ENCODE measurements at places on chromosomes 4 and X.

GRCh38 chr4:52376132-52376704, 282.9 kb downstream of the USP46 start:
- no peak for DNase-seq

- no peak for DNase-seq
Measured at GRCh38 chr4:76723373-76723772, 174.6 kb downstream of the SOWAHB start.

- no peak for DNase-seq
Measured at GRCh38 chrX:1600406-1601050, 9.1 kb downstream of the AKAP17A start.

- DNase-seq = peak; percentile 35
Measured at GRCh38 chrX:70755850-70756249, 152.7 kb downstream of the TEX11 start.

GRCh38 chr4:38751341-38752010, 31.3 kb downstream of the TLR10 start:
- no peak for DNase-seq

DNA sequence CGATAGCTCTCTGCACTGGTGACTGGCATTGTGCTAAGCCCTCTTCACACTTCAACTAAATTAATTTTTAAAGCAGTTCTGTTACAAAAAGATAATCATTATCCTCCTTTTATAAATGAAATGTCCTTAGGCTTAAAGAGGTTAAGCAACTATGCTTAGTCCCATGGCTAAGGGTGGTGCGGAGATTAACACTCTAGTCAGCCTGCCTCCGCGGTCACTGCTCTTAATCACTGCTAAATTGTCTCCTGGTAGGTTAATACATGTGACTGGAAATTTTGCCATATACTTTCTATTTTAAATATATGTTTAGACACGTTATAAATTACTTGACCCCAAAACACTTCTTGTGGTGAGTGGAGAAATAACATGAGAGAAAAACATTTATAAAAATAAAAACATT, 473.7 kb downstream of the CENPC start:
- no peak for DNase-seq

DNA sequence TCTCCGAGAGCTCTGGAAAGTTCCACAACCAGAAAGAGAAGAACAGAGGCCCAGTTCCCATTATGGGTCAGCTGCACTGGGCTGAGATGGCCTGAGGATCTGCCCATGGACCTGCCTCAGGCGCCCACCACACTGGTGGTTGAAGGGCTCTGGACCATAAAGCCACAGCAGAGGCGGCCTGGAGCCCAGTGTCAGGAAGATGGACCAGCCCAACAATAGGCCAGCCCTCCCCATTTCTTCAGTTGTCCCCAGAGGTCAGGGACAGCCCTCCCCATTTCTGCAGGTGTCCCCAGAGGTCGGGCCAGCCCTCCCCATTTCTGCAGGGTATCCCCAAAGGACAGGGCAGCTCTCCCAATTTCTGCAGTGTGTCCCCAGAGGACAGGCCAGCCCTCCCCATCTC, 37.2 kb upstream of the C4orf50 start:
- no peak for DNase-seq

- no peak for DNase-seq
Measured at GRCh38 chr4:153497988-153498967, 32.1 kb downstream of the TMEM131L start.

GRCh38 chr4:138963412-138963811, 52.2 kb upstream of the NOCT start:
- no peak for DNase-seq

GRCh38 chrX:76428243-76429130, 977 bp downstream of the MAGEE1 start:
- peak; percentile 3 for DNase-seq

- no peak for DNase-seq
Measured at GRCh38 chrX:9370893-9371292, 94.0 kb upstream of the TBL1X start.

DNA sequence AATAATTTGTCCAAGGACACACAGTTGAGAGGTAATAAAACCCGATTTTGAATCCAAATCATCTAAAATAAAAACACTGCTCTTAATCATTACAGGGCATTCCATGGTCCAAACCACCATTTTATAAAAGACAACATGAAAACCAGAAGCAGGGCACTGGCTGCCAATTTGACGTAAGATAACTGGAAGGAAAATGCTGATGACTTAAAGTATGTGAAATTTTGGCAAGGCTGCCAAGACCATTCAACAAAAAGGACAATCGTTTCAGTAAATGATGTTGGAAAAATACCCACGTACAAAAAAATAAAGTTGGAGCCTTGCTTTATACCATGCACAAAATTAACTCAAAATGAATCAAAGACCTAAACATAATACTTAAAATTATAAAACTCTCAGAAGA, 344.4 kb downstream of the RAPGEF2 start:
- no peak for DNase-seq

- DNase-seq = no peak
Measured at GRCh38 chrX:54427837-54428424, 12.3 kb upstream of the TSR2 start.

Measured in stimulated activated CD4-positive, alpha-beta T cell treated with anti-CD3 and anti-CD28 coated beads, Interleukin-12 subunit alpha, Interleukin-12 subunit beta, amount 100 ng/mL, for 48 hours (primary cell).